ENCODE measurements at places on chromosomes 3 and 15.
A peak's percentile ranks its signal among the peaks of the same experiment; 100 is the strongest.

- DNase-seq = no peak
Observed at GRCh38 chr15:89751748-89752147, 699 bp upstream of the MESP1 start.

DNA sequence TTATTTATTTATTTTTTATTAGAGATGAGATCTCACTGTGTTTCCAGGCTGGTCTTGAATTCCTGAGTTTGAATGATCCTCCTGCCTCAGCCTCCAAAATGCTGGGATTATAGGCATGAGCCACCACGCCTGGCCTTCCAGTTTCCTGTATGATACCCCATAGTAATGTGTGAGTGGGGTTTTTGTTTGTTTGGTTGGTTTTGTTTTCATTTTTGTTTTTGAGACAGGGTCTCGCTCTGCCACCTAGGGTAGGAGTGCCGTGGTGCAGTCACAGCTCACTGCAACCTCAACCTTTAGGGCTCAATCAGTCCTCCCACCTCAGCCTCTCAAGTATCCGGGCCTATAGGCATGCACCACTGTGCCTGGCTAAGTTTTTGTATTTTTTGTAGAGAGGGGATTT is 30.9 kb downstream of the GOLM2 start:
- peak; percentile 23 for DNase-seq

DNA sequence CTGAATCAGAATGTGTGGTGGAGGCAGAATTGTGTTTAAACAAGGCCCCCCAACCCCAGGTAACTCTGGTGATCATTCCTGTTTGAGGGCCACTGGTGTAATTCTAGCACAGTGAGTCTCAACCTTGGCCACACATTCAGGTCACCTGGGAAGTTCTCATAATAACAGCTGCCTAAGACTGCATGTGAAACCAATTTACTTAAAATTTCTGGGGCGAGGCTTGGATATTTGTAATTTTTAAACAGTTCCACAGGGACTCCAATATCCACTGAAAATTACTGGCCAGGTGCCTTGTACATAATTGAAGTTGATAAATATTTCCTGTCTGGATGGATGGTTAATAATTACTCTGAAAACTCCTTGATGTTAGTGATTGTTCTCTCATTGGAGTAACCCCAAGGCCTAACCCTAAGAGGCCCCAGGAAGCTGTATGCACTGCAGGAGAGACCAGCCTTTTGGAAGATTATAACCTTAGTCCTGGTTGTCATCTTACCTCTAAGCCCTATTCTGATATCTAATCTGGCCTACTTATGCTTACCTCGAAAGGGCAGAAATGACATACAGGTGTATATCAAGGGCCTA is 25.7 kb upstream of the EPHB1 start:
- DNase-seq = no peak

- peak; percentile 82 for DNase-seq
Observed at GRCh38 chr3:141486746-141487520, at the start of gene RASA2. Gene RASA2, plus strand, starts transcription at chr3:141487027. Its CDS starts 57 bp downstream, at chr3:141487084.

GRCh38 chr3:128480717-128481437 is 12.1 kb downstream of the GATA2 start:
- no peak for DNase-seq

DNA sequence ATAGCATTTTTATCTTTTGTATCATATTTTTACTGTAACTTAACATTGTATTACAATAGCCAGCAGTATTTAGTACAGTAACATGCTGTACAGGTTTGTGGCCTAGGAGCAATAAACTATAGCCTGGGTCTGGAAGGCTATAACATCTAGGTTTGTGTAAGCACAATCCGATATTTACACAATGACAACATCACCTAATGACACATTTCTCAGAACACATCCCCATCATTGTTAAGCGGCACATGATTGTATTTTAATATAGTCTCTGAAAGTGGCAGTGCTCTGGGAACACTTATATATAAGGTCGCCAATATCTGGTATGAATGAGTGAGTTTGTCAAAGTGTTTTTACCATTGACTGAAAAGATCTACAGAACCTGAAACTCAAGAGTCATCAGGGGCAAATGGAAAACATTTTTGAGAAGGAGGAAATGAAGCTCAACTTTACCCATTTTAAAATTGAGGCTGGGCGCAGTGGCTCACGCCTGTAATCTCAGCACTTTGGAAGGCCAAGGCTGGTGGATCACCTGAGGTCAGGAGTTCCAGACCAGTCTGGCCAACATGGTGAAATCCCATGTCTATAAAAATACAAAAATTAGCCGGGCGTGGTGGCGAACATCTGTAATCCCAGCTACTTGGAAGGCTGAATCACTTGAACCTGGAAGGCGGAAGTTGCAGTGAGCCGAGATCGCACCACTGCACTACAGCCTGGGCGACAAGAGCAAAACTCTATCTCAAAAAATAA is 38.8 kb upstream of the TNFSF10 start:
- DNase-seq = no peak

DNA sequence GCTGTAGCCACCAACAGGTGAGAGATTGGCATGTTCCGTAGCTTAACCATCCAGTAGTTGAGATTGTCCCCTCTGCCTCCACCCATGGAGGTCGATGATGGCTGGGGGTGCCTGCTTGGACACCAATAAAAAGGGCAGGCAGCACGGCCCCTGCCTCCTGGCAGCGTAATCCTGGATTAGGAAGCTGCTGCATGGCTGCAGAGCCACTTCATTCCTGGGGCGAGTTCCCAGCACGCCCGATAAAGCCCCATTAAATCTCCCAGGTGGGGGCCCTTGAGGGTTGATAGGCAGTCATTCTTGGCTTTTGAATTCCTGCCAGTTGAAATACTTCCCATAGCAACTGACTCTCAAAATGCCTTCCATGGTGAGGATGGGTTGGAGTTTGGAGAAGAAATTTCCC is 67.8 kb downstream of the PLXNA1 start:
- no peak for DNase-seq

GRCh38 chr15:72178976-72179585 is 18.5 kb downstream of the GRAMD2A start:
- DNase-seq = no peak

DNA sequence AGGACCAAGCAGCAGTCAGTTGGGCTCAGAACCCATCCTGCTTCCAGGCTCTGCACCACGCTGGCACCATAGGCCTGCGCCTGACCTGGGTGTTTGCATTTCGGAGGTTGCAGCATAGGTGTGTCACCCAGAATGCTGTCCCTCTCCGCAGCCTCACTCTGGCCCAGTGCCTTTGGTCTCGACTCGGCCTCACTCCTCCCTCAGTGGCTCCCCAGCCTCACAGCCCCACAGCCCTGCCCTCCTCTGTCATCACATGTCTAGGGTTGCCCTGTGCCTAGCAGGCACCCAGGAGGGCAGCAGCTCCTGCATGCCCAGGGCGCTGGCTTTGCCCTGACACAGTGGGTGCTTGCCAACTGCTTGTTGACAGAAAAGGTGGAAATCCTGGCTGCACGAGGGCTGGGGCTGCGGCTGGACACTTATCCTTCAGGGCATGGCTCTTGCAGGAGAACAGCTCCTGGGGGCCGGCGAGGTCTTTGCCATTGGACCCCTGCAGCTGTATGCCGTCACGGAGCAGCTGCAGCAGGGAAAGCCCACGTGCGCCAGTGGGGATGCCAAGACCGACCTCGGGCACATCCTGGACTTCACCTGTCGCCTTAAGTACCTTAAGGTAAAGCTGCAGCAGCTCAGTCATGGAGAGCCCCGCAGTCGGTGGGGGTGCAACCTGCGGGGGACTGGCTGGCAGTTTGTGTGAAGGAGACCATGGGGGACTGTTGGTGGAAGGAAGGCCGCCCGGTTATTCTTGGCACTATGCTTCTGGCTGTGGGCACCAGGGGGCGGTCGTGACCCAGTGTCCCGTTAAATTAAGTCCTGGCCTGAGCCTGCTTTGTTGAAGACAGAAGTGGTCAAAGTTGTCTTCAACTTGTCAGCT is 16.2 kb downstream of the NISCH start:
- DNase-seq = peak; percentile 46

DNA sequence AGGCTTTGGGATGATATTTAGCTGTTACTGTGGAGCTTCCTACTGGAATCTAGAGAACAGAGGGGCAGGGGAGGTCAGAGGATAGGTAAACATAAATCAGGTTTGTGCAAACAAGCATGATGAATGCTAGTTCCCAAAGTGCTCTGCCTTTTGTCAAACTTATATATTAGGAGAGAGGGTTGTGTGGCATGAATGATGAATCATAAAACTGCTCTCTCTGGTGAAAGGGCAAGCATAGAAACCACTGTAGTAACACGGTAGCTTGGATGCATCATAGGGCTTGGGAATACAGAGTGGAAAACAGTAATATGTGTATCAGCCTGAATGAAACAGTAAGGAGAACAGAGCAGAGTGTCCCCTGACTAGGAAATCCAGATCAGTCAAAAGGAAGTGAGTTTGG is 486.7 kb downstream of the IL5RA start:
- no peak for DNase-seq

DNA sequence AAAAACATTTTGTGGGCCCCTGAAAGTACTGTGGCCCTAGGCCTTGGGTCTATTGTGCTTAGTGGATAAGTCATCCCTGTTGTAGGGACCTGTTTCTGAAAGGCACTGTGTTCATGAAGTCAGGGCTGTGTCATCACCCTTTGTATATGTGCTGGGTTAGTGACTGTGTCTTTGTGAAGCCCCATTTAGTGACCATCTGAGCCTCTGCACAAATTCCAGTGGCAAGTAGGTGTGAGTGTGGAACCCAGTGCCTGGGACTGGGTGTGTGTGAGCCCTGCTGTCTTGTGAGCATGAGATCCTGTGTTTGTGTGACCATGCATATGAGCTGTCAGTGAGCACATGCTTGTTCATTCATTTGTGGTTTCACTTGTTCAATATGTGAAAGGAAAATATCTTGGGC is 1.2 kb upstream of the HYAL1 start:
- DNase-seq = no peak

DNA sequence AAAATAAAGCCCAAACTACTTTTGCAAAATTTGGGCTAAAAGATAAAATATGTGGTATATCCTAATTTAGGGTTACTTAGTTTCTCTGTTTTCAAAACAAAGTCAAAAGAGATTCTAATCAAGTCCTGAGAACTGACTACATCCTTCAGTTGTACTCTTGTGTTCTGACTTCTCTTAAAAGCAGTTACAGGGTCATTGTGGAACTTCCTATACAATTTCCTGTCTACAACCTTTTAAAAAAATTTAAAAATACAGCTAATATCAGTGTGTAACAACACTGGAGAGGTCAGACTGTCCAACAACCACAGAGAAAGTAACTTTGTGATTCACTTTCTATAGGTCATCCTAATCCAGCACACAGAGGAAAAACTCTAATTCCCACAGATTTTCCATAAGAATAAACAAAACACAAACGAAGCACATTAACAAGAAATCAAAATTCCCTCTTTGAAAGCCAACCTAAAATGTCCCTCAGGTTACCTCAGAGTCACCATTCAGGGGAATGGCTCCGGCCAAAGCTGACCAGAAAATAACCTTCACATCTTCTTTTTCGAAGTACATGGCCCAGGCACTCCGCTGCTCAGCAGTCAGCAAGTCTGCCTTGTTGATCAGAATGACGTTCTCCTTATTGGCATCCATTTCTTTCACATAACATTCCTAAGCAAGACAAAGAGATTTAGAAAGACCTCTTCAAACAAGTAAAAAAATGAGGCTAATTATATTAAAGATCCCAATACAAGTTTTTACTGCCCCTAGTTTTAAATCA is 13.3 kb downstream of the LSG1 start:
- no peak for DNase-seq

GRCh38 chr3:12286927-12287726 is 1.7 kb upstream of the PPARG start:
- DNase-seq = peak; percentile 14

DNA sequence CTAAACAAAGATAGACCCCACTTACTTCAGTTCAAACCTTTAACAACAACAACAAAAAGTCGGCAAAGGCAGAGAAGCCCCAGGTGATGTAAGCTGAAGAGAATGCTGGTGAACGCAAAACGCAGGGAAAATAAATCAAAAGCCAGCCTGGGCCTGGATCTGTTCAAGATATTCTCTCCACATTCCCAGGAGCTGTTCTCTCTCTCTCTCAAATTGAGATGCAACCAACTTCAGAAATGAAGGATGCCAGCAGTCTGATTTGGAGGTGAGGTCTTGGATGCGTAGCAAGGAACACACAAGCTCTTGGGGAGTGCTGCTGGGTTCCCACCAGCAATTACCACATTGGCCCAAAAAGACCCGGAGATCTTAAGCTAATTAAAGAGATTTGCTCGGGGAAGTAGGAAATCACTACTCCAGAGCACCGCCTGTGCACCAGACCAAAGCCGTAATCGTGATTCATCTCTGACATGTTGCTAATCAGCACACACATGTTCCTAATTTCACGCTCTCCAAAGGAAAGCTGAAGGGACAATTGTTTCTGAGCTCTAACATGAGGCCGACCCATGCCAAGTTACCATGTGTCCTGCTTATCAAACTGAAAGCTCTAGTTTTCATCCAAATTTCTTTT is 37.1 kb downstream of the IL17RD start:
- DNase-seq = peak; percentile 72

DNA sequence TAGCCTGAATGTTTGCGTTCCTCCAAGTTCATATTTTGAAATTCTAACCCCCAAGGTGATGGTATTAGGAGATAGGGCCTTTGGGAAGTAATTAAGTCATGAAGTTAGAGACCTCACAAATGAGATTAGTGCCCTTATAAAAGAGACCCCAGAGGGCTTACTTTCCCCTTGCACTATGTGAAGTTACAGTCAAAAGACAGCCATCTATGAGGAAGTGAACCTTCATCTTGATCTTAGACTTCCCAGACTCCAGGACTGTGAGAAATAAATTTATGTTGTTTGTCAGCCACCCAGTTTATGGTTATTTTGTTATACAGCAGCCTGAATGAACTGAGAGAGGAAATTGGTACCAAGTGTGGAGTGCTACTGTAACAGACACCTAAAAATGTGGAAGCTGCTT is 74.4 kb downstream of the DAPK2 start:
- DNase-seq = no peak

GRCh38 chr3:183274609-183275008 is 21.6 kb downstream of the B3GNT5 start:
- no peak for DNase-seq

DNA sequence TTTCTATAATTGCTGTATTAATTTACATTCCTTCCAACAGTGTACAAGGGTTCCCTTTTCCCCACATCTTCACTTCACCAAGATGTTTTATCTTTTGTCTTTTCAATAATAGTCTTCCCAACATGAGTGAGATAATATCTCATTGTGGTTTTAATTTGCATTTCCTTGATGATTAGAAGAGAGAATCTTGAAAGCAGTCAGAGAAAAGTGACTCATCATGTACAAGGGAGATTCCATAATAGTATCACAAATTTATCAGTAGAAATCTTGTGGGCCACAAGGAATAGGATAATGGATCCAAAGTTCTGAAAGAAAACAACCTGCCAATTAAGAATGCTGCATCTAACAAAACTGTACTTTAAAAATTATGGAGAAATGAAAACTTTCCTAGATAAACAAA is 189.3 kb downstream of the NECTIN3 start:
- DNase-seq = no peak
